ENCODE measurements at places on chromosomes 16 and 17. TPM values are rescaled to one million over a fixed set of nuclear protein-coding genes. Genes with fewer than 3 reads are reported as not detected.

The IRF8 gene
- total RNA-seq, result 0.62 TPM

The KRTAP1-5 gene
- not detected for total RNA-seq

The CD300LB gene
- total RNA-seq, result not detected

The GUCY2D gene
- total RNA-seq, result not detected

The CCL1 gene
- not detected for total RNA-seq

The PLD6 gene
- 4.2 TPM for total RNA-seq

The CCDC200 gene
- not detected for total RNA-seq

The LDHD gene
- 3.1 TPM for total RNA-seq

The PRSS21 gene
- total RNA-seq, result not detected

The TRIM47 gene
- total RNA-seq, result 125 TPM

The FZD2 gene
- total RNA-seq, result 35.4 TPM

The CA5A gene
- not detected for total RNA-seq

The ITPRIPL2 gene
- total RNA-seq, result 83.2 TPM

The CD300H gene
- total RNA-seq, result not detected

The PLEKHG4 gene
- 6.7 TPM for total RNA-seq

The KRTAP4-4 gene
- not detected for total RNA-seq

The RNU2-1 gene
- total RNA-seq, result 4,481 TPM

The HAS3 gene
- total RNA-seq, result 6.9 TPM

The SEPTIN1 gene
- total RNA-seq, result 1.7 TPM

The CX3CL1 gene
- total RNA-seq, result 21.8 TPM

The TBX6 gene
- total RNA-seq, result 0.46 TPM

The TCAP gene
- total RNA-seq, result 1.6 TPM

The ZNF276 gene
- 19.9 TPM for total RNA-seq

The WFIKKN1 gene
- 2.0 TPM for total RNA-seq

The ABCC12 gene
- total RNA-seq, result not detected

The GP2 gene
- 5.8 TPM for total RNA-seq

The MYH8 gene
- not detected for total RNA-seq

The DNAH3 gene
- total RNA-seq, result 0.62 TPM

Data from Panc1 (cell line).